ENCODE measurements at places on chromosomes 1 and 21.

- DNase-seq: no peak
Measured at GRCh38 chr21:41802198-41802584, 35.3 kb upstream of the RIPK4 start.

GRCh38 chr21:15034126-15034853, 30.5 kb downstream of the NRIP1 start:
- DNase-seq: no peak

DNA sequence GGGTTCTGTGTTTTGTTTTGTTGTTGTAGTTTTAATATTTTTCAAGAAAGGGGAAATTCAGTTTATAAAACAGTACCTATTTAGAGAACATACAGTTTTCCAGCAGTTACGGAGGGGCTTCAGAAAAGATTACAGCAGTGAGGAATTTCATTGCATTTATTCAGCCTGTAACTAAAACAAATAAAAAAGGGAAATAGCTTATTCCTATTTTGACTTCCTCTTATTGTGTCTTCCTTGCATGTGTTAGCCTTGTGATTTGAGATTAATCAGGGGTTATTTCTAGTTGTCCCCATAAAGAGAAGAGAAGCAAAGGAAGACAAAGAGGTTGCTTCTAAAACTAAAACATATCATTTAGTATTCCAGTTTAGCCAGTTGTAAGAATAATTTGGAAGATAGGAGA, 35.0 kb downstream of the CTTNBP2NL start:
- DNase-seq: no peak

- DNase-seq: no peak
Measured at GRCh38 chr21:34185026-34185750, 111.8 kb downstream of the MRPS6 start.

- DNase-seq: no peak
Measured at GRCh38 chr1:168835176-168835575, 106.2 kb upstream of the DPT start.

GRCh38 chr1:176033881-176034280, 173.2 kb downstream of the COP1 start:
- DNase-seq: no peak

- peak; percentile 26 for DNase-seq
Measured at GRCh38 chr1:18107369-18108298, at the start of gene IGSF21. TSS of gene IGSF21 (plus strand) at chr1:18107798. CDS start at chr1:18108129, 331 bp downstream.

GRCh38 chr1:89635825-89636815, 3.2 kb downstream of the LRRC8C start:
- no peak for DNase-seq

DNA sequence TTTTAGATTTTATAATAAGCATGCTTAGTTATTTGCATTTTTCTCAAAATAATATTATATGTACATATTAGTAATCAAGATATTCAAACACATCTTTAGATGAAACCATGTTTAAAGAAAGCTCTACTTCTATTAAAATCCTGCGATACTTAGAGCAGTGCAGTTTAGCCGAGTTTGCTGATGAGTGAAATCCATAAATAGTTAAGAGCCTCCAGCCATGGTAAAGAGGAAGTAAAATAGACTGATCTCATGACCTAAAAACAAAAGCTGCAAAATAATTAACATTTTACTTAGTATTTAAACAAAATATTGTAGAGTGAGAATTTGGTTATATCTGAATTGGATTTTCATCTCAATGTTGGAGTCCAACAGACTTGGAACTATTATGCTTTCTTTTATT, 147.4 kb upstream of the NRIP1 start:
- DNase-seq: no peak

DNA sequence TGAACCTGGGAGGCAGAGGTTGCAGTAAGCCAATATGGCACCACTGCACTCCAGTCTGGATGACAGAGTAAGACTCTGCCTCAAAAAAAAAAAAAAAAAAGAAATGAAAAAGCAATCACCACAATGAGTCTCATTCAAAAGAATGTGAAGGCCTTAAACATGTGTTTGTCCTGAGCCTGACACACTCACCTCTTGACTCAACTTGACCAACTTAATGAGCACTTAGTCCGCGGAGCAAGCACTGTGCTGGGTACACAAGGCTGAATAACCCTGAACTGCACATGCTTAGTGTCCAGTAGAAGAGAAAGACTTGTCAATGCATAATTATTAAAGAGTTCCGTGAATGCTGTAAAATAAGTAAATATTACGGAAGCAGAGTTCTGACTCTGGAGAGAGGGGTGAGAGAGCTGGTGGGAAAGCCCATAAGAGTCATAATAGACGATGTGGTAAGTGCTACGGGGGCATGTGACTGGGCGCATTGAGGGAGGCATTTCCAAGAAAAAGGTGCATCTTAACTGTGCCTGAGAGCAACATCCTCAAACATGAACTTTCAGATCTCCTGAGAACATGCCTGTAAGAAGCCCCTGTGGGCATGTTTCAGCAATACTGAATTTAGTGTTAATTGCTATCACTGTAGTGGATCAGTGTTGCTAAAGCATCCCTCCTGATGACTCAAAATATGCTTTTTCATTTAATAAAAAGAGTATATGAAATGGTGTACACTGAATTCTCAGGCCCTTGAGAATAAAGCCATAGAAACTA, 27.2 kb downstream of the MCOLN2 start:
- DNase-seq: no peak

DNA sequence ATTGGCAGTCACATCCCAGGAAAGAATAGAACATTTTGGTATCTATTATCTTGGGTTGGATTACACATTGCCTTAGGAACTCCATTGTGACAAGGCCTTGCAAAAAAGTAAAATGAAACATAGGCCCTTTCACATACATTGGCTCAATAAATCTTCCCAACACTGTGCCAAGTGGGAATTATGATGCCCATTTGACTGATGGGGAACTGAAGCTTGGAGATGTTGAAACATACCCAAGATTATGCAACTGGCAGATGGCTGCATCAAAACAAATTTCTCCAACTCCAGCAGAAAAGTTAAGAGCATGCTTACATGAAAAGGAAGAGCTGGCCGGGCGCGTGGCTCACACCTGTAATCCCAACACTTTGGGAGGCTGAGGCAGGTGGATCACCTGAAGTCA, 26.9 kb downstream of the PLEKHO1 start:
- no peak for DNase-seq

DNA sequence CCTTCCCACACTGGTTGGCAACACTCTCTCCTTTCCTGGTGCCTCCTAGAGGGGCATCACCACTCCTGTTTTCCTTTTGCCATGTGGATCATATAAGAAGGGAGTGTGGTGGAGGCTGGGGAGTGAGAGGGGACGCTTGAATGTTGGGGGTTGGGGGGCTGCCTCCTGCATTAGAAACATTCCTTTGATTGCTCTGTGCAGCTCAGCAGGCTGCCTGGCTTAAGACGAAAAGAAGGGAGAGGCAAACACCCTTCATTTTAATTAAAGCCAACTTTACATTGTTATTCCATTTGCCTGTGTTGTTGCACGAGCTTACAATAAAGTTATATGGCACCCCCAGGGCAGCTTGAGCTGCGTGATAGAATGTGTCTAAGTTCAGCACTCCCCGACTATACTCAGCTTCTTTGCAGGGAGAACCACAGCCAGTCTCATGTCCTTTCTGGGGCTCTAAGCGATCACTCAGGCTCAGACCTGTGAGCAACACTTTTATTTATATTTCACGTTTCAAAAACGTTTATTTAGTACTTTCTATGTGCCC, 57.4 kb downstream of the FOXD2 start:
- DNase-seq: no peak

DNA sequence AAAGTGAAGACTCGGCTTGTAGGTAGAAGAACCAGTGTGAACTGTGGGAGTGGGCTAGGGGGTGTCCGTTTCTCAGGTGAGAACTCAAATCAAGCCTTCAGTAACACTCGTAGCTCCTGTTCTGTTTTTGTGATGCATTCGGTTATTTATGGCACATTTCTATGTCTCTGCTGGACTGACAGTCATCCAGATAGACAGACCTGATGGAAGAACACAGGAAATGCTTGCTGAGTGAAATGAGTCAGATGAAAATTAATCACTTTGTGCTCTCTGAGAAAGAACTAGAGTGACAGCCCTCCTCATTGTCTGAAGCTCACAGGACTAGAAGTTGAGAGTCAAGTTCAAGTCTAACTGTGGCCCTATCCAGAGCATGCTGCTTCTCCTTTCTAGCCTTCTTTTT, 360.1 kb upstream of the PLXNA2 start:
- no peak for DNase-seq

DNA sequence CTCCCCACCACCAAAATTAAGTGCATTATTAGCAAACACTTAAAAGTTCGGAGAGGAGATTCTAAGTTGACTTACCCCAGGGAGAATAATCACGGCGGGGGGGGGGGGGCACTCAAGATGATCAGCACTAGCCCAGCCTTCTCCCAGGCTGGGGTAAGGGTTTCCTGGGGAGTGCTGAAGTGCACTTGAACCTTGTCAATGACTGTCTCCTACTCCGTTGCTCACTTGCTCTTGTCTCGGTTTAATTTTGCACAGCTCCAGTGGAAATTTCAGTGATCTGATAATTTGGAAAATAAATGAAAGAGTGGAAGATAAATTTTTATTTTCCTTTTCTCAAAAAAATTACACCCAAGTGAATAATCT, 59.2 kb downstream of the PBX1 start:
- DNase-seq: no peak

DNA sequence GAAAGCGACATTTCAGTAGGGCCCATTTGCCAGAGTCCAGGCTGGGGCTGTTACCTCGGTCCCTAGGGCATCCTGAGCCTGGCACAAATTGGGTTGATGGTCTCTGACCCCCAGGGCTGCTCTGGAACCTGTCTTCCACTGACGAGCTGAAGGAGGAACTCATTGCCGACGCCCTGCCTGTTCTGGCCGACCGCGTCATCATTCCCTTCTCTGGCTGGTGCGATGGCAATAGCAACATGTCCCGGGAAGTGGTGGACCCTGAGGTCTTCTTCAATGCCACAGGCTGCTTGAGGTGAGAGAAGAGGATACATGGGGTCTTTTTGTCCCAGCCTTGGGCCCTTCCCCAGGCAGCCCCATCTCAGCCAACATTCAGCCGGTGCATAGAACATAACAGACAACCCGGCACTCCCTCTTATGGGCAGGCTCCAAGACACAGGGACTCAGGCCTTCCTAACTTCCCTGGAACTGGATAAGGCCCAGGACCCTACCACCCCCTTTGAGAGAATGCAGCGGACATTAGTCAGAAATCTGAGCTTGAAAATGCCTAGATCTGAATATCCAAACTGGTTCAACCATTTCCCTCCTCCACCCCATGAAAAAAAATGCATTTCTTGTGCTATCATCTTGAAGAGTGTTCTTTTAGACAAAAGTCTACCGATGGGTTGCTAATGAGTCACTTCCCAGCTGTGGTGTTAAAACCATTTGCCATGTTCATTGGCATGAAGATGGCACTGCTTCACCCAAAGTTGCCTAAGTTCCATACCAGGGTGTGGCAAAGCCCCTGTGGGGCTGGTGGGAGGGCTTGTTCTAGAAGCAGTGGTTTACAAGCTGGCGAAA, 35.4 kb downstream of the PKP1 start:
- no peak for DNase-seq

- DNase-seq: no peak
Measured at GRCh38 chr1:1594602-1595260, 5.2 kb downstream of the FNDC10 start.

DNA sequence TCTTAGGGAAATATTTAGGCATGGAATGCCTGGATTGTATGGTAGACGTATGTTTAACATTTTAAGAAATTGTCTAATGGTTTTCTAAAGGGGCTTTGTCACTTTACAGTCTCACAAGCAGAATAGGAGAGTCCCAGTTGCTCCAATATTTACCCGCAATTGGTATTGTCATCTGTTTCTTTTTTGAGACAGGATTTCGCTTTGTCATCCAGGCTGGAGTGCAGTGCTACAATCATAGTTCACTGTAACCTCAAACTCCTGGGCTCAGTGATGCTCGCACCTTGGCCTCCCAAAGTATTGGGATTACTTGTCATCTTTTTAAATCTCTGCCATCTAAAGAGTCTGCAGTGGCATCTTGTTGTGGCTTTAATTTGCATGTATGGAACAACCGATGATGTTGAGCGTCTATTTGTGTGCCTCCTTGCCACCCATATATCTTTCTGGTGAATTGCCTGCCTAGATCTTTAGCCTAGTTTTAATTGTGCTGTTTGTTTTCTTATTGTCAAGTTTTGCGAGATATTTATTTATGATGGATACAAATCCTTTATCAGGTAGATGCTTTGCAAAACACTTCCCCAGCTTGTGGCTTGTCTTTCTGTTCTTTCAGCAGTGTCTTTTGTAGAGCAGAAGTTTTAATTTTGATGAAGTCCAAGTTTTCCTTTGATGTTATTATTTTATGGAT, 32.0 kb upstream of the EDARADD start:
- DNase-seq: no peak

- DNase-seq: no peak
Measured at GRCh38 chr1:236688705-236689104, 2.4 kb downstream of the ACTN2 start.

DNA sequence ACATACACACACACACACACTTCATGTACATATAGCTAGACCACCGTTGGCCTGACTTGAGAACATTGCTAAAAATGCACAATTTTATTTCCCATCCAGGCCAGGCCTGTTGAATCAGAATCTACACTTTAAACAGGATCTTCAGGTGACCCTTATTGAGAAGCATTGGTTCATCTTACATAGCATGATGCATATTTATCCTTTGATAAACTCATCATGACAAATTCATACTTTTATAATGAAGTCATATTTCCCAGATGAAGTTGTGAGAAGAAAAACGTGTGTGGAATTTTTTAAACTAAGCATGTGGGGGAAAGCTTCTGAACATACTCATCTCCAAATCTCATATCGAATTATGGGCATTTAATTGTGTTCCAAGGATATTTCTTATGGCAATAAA, 877.7 kb downstream of the MRPL39 start:
- DNase-seq: no peak

- DNase-seq: no peak
Measured at GRCh38 chr1:95028954-95029353, 43.8 kb downstream of the ALG14 start.

- no peak for DNase-seq
Measured at GRCh38 chr1:187630653-187631380, 802.1 kb downstream of the PLA2G4A start.

GRCh38 chr1:205604825-205605505, 26.8 kb downstream of the ELK4 start:
- DNase-seq: no peak

DNA sequence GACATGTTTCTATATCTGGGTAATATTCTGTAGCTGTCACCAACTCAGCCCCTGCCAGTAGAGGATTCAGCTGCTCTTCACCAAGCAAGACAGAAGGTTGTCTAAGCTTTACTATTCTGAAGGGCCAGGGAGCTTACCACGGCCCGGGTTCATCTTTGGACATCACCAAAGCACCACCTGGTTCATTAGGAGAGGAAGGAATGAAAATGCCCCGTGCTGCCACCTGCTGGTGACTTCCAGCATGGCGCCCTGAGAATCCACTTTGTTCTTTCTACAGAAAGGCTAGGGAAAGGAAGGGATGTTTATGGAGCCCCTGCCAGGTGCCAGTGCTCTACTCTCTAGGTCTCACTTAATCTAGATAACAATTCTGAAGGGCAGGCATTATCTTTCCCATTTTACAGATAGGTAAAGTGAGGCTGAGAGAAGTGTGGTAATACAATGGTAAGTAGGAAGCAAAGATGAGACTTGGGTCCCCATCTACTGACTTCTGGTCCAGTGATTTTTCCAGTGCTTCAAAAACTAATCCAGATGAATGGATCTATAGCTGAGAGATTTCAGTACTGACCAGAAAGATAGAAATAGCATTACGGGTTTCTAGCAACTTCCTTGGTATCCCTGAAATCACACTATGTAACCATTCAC, 79.5 kb downstream of the BEND5 start:
- peak; percentile 61 for DNase-seq

GRCh38 chr1:36055706-36056105, 28.2 kb upstream of the TEKT2 start:
- no peak for DNase-seq
